Spinal cord (tissue), 10 donors: ENCODE measurements at places on chromosomes 4 and X. TPM values are rescaled to one million over a fixed set of nuclear protein-coding genes. Genes with fewer than 3 reads are reported as not detected.

- H3K36me3 ChIP-seq, result peaks cover 2% of the 10 kb centered on the region
- no peak for DNase-seq
- H3K27ac ChIP-seq, result no peak overlapping the region
- H3K4me1 ChIP-seq, result no peaks in the 10 kb centered on the region
- no peak overlapping the region for H3K4me3 ChIP-seq
Observed at GRCh38 chr4:76659103-76659490, 224.1 kb downstream of the SHROOM3 start.

DNA sequence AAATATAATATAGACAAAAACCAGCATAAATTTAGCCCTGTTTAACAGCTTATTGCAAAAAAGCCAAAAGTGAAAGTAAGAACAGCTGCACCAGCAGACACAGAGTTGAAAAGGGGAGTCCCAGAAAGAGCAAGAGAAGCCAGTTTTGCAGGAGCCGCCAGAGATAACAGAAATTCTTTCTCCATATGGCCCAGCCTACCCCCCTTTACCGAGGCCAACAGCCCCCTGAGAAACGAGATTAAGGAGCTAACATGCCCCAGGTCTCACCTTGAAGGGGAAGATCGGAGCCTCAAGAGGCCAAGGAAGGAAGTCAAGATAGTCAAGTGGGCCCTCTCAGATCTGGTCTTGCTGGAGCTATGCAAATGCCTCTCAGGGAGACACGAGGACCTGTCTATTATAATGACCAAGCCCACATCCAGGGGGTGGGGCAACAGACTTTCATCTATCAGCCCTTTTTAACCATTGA, 4.8 kb downstream of the ACOX3 start:
- DNase-seq, result no peak
- no peaks in the 10 kb centered on the region for H3K36me3 ChIP-seq
- peak overlapping the region; percentile 26 for H3K4me3 ChIP-seq
- H3K27ac ChIP-seq, result no peak overlapping the region
- H3K4me1 ChIP-seq, result peaks cover 7% of the 10 kb centered on the region

DNA sequence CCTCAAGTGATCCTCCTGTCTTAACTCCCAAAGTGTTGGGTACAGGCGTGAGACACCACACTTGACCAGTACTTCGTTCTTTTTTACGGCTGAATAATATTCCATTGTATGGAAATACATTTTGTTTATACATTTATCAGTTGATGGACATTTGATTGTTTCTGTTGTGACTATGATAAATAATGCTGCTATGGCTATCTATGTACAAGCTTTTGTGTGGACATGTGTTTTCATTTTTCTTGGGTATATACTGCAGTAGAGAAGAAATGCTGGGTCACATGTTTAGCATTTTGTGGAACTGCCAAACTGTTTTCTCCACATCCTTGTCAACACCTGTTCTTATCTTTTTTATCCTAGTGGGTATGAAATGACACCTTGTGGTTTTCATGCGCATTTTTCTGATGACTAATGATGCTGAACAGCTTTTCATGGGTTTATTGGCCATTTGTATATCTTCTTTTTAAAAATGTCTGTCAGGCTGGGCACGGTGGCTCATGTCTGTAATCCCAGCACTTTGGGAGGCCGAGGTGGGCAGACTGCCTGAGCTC, 37.3 kb downstream of the SAT1 start:
- DNase-seq, result no peak
- no peak overlapping the region for H3K27ac ChIP-seq
- peaks cover 10% of the 10 kb centered on the region for H3K4me1 ChIP-seq
- peaks cover 7% of the 10 kb centered on the region for H3K27me3 ChIP-seq

GRCh38 chrX:17798921-17799320, 61.6 kb downstream of the SCML1 start:
- H3K27ac ChIP-seq, result no peak overlapping the region
- peak; percentile 39 for DNase-seq
- no peaks in the 10 kb centered on the region for H3K4me1 ChIP-seq
- peaks cover 23% of the 10 kb centered on the region for H3K27me3 ChIP-seq

DNA sequence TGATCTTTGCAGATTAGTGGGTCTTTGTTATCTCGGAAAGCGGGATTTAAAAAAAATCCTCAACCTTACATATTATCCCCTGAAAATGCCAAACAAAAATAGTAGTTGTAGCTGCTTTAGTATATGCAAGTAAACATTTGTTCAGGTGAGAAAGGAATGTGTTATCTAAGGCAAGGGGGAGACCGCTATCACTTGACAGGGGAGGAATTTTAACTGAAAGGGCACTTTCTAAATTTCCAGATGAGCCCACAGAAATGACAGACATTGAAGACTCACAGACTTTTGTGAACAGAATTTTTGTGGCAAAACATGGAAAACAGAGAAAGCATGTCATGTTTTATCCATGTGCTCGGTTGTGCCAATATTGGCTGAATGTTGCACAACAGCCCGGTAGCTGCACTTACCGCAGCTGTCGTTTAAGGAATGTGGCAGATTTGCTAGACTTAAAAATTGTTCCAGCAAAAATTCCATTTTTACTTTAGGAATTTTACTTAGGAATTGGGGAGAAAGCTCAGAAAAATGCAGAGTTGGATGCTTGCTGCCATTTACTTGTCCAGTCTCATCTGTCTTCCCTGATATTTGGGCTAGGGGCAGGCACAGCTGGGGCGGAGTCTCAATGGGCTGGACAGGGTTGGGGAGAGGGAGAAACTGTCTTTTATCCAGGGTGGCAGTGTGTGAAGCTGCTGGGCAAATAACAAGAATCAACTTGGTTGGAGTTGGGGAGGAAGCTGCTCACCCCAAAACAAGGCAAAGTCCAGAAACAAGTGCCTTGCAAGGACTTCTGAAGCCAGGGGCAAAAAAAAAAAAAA, 94.6 kb upstream of the RPS6KA3 start:
- no peak overlapping the region for H3K27ac ChIP-seq
- peaks cover 11% of the 10 kb centered on the region for H3K27me3 ChIP-seq
- H3K36me3 ChIP-seq, result no peaks in the 10 kb centered on the region
- H3K4me1 ChIP-seq, result peaks cover 4% of the 10 kb centered on the region
- H3K4me3 ChIP-seq, result no peak overlapping the region

- no peaks in the 10 kb centered on the region for H3K27me3 ChIP-seq
- DNase-seq, result no peak
- no peak overlapping the region for H3K27ac ChIP-seq
- no peak overlapping the region for H3K4me3 ChIP-seq
- H3K4me1 ChIP-seq, result no peaks in the 10 kb centered on the region
Observed at GRCh38 chrX:136397001-136397400, 90.7 kb upstream of the BRS3 start.

Gene FAM3A
- total RNA-seq, result 16.1 TPM

Gene XAGE2
- total RNA-seq, result not detected
